ENCODE measurements at places on chromosomes 1 and 21.

DNA sequence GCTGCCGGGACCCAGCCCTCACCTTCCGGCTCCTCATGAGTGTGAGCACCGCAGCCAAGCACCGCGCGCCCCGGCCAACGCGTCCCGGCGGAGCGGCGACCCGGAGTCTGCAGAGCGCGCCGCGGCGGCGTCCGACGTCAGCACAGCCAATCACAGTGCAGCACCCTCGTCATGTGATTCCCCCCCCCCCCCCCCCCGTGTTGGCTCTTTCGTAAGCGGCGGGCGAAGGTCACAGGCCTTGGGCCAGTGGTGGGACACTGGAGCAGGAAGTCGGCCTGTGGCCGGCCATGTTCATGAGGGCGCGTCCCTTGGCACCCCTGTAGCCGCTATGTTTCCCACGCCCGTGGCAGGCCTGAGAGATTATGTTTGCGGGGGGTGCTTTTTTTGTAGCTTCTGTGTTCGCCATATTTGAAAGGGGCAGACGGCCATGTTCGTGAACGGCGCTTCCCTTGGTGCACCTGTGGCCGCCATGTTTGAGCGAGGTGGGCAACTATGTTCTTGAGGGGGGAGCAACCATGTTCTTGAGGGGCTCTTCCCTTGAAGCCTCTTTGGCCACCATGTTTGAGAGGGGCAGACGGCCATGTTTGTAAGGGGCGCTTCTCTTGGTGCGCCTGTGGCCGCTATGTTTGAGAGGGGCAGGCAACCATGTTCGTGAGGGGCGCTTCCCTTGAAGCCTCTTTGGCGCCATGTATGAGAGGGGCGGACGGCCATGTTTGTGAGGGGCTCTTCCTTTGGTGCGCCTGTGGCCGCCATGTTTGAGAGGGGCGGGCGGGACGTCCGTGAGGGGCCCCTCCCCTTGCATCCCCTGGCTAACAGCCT is at the start of gene C1orf174:
TSS of gene C1orf174 (minus strand) at position 123 of the 819 bp plus-strand sequence. CDS start at position 37, 86 bp downstream.
- peak; percentile 96 for DNase-seq

DNA sequence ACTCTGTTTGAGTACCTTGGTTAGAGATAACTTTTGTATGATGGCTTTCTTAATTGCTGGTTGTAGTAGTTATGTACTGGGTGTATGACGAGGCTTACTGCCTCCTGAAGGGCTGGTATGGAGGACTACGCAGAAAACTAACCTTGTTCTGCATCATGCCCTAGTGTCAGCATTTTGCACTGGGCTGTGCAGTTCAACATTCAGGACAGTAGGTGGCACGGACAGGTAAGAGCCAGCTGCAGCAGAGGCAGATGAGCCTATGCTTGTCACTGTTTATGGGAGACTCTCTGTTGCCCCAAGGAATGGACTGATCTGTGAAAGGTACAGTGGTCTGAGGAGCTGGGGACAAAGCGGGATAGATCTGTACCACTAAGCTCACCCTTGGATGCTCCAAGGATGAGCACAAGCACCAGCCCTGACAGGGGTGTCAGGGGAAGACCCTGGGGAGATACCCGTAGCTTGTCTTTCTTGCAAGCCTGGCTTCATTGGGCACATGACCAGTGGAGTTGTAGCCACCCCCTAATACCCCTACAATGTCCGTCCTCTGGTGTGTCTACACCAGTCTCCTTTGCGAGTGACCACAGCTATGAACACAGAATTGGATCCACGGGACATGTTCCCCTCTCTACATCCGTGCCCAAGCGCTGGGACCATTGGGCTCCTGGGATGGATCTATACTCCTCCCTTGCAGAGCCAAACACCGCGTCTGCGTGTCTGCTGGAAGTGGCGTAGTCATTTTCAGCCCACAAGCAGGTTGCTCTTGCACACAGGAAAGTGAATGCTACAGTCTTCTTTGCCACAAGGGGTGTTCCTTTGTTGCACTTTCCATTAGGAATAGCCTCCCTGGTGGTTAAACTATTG is 51.1 kb upstream of the CFHR3 start:
- peak; percentile 8 for DNase-seq

GRCh38 chr1:235935235-235936225 is 68.8 kb upstream of the LYST start:
- DNase-seq, result no peak

DNA sequence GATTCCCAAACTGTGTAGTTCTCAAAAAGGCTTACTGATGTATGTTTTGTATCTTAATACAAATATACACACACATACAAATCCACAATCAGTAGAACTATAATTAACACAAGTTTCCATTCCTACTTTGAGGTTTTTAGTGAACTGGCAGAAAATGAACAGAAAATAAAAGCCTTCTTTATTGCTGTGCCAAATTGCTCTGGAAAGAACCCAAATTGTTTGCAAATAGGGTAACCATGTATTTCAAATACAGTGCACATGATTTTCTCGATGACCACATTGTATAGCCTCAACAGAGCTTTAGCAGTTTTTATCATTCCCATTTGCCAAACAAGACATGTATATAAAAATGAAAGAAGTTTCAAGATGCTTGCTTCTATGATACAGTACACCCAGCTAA is 173.3 kb downstream of the COL24A1 start:
- no peak for DNase-seq

GRCh38 chr1:59436637-59437036 is 139.7 kb downstream of the FGGY start:
- no peak for DNase-seq

DNA sequence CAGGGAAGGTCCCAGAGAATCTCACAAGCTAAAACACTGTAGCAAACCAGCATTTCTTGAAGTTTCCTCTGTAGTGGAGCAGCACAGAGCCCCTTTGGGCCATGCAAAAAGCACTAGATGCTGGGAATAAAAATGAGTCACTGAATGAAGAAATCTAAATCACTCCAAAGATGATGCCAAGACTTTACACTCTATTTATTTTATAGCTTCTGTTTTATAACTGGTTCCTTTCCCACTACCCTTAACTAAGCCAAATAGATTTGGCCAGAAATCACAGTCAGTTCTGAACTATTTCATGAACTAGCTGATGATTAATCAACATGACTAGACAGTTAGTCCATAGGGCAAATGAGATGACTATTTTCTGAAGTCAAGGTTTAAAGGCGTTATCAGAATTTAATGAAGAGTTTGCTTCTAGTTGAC is 89.5 kb downstream of the SCMH1 start:
- DNase-seq, result peak; percentile 86

GRCh38 chr1:61193808-61194207 is 111.4 kb downstream of the NFIA start:
- no peak for DNase-seq

GRCh38 chr1:167722870-167723251 is 1.1 kb downstream of the MPZL1 start:
- no peak for DNase-seq

DNA sequence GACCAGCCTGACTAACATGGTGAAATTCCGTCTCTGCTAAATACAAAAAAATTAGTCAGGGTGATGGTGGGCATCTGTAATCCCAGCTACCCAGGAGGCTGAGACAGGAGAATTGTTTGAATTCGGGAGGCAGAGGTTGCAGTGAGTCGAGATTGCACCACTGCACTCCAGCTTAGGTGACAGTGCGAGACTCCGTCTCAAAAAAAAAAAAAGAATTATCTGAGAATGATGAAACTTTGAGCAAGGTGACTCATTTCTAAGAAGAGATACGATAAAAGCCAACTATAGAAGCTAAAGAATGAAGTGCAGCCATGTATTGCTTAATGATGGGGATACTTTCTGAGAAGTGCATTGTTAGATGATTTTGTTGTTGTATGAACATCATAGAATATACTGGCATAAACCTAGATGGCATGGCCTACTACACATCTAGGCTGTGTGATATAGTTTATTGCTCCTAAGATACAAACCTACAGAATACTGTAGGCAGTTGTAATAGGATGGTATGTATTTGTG is 64.7 kb downstream of the SNRPE start:
- DNase-seq, result peak; percentile 41

GRCh38 chr1:113219828-113220227 is 146.8 kb downstream of the LRIG2 start:
- no peak for DNase-seq

DNA sequence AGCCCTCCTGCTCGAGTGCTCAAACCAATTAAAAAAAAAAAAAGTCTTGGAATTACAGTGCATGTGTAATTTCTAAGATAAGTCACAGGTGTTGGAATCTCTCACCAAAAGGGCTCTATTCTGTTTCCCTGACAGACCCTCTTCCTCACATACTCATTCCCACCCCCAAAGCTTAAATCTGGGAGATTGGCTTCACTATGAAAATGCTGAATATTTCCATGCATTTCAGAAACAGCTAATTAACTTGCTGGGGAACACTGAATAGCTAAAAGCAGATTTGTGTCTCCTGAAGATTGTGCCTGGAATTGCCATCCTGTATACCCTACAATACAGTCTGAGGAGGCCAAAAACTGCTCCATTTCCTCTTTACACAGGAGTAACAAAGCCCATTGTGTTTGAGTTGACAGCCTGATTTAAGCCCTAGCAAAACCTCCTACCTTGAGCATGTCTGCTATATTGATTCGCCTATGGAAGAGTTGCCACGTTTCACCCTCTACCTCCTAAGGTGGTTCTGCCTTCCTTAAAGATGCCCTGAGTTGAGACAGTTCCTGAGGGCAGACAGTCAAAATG is 1.4 kb upstream of the PIK3R3 start:
- DNase-seq, result no peak

GRCh38 chr21:45264912-45265515 is 22.7 kb downstream of the POFUT2 start:
- DNase-seq, result no peak

GRCh38 chr21:37917612-37918011 is 1.4 kb upstream of the KCNJ6 start:
- DNase-seq, result peak; percentile 24

GRCh38 chr1:17200246-17200645 is 4.7 kb upstream of the PADI1 start:
- DNase-seq, result no peak

DNA sequence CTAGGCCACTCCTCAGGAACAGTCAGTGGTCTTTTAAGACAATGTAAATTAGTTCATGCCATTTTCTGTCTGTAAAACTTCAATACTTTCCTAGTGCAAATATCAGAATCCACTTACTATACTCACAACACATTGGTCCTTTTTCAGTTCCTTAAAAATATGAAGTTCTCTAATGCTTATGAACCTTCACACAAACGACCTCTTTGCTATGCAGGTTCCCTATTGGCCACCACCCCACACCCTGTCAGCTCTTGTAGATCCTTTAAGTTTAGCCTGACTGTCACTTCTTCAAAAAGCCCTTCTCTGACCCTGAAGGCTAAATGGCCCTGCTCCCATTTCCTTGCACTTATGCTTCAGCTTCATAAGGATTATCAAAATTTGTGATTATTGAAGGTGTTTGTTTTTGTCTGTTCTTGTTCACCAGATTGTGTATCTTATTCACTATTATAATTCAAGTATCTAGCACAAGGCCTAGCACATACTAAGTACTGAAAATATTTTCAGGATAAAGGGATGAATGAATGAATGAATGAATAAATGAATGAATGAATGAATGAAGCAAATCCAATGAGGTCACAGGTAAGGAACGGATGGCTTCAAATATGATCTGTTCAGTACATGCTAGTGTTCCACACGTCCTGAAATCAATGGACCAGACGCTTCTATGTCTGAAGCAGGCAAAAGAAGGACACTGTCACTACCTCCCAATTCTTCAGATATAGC is 373.9 kb downstream of the VAV3 start:
- DNase-seq, result no peak

DNA sequence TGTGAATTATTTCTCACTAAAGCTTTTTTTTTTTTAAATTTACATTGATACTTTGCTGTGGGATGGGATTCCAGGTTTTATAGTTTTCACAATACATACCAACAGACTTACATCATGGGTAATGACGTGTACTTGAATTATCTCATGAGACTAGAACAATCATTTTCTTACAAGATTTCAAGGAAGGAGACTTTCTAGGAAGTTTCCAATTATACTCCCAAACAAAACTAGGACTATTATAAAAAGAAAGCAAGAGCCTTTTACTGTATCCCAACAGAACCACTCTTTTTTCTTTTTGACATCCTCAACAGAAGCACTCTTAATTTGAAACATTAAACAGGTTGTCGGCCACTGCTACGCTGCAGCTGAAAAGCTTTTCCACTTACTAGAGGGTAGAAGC is 48.7 kb downstream of the TESK2 start:
- DNase-seq, result peak; percentile 30

- no peak for DNase-seq
Observed at GRCh38 chr1:42041031-42041430, 112.2 kb upstream of the GUCA2B start.

GRCh38 chr1:228334226-228334935 is 72.3 kb downstream of the TRIM11 start:
- no peak for DNase-seq

DNA sequence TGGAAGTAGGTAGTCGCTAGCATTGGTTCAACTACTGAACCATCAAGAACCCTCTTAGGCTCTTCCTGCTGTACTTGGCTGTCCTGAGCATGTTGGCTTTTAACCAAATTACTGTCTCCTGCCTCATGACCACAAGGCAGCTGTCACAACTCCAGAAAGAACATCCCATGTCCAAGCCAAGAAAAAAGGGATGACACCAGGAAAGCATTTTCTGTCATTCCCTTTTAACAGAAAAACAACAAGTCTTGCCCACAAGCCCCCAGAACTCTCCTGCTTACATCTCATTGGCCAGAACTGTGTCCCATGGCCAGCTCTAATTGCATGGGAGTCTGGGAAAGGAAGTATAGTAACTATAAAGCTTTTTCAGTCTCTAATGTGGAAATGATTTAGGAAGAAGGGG is 2.4 kb upstream of the RNU5D-1 start:
- peak; percentile 77 for DNase-seq

DNA sequence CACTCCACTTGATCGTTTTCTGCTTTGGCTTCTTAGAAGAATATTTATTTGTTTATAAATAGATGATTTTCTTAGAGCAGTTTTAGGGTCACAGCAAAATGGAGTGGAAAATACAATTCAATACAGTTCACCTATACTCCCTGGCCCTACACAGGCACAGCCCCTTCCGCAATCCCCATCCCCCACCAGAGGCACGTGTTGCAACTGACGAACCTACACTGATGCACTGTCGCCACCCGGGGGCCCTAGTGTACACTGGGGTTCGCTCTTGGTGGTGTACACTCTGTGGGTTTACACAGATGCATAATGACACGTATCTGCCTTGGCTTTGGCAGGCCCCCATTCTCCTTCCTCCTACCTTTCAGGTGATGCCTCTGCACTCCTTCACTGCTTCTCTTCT is 8.0 kb downstream of the ECHDC2 start:
- DNase-seq, result no peak
